Spinal cord (tissue), 10 donors: ENCODE measurements at places on chromosomes 11 and 22. TPM values are rescaled to one million over a fixed set of nuclear protein-coding genes. Genes with fewer than 3 reads are reported as not detected.

Gene TRPM5
- total RNA-seq: 0.11 TPM

Gene FANCF
- total RNA-seq: 15.8 TPM

Gene MSANTD4
- 46.5 TPM for total RNA-seq

Gene VSIG10L2
- total RNA-seq: 0.72 TPM
